ENCODE measurements at places on chromosomes 7 and 10. TPM values are rescaled to one million over a fixed set of nuclear protein-coding genes. Genes with fewer than 3 reads are reported as not detected.

Gene EMX2
- 9.0 TPM for polyA plus RNA-seq

- DNase-seq = peak; percentile 85
These were observed 349.7 kb upstream of the NRP1 start for GRCh38 chr10:33684211-33684611.

Gene RELN
- polyA plus RNA-seq = 2.1 TPM

DNA sequence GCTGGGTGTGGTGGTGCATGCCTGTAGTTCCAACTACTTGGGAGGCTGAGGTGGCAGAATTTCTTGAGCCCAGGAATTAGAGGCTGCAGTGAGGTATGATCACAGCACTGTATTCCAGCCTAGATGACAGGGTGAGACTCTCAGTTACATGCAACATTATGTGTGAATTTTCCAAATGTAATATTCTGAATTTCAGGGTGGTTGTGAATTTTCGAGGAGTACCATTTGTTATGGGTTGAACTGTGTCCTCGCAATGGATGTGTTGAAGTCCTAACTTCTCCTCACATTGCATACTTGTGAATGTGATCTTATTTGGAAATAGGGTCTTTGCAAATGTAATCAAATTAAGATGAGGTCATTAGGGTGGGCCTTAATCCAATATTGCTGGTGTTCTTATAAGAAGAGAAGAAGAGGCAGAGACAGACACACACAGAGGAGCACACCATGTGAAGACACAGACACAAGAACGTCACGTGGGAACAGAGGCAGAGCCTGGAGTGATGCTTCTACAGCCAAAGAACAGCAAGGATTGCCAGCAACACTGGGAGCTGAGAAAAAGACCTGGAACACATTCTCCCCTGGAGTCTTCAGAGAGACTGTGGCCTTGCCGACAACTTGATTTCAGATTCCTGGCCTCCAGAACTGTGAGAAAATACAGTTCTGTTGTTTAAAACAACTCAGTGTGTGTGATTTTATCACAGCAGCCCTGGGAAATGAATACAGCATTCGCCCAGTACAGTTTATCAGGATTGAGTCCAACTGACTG, 91.9 kb downstream of the ZNF783 start:
- DNase-seq = peak; percentile 15

DNA sequence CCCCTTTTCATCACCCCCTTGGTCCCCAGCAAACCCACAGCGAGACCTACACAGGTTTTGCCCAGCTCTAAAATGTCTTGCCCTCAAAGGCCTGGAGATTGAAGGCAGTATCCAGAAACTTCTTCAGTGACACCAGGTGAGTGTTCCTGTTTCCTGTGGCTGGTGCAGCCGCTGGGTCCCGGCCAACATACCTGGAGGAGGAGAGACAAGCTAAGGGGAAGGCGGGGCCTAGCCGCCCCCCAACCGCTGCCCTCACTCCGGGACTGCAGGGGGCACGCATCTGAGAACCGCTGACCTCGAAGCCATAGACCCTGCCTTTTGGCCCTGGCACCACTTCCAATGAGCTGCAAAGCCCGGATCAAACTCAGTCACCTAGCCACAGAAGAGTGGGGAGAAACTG, 27.0 kb downstream of the OGDHL start:
- no peak for DNase-seq

DNA sequence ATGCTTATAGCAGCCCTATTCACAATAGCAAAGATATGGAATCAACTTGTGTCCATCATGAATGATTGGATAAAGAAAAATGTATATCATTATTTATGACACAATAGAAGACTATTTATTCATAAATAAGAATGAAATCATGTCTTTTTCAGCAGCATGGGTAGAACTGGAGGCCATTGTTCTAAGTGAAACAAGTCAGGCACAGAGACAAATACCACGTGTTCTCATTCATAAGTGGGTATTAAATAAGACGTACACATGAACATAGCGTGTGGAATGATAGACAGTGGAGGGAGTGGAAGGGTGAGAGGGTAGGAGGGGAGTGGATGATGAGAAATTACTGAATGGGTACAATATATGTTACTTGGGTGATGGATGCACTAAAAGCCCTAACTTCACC, 762.4 kb downstream of the REEP3 start:
- DNase-seq = no peak

GRCh38 chr10:62011558-62011957, 110.1 kb downstream of the ARID5B start:
- no peak for DNase-seq

- no peak for DNase-seq
These were observed 50.2 kb upstream of the ZMIZ1 start for GRCh38 chr10:79018521-79019011.

GRCh38 chr7:104126411-104126841, 81.4 kb downstream of the ORC5 start:
- DNase-seq = no peak

DNA sequence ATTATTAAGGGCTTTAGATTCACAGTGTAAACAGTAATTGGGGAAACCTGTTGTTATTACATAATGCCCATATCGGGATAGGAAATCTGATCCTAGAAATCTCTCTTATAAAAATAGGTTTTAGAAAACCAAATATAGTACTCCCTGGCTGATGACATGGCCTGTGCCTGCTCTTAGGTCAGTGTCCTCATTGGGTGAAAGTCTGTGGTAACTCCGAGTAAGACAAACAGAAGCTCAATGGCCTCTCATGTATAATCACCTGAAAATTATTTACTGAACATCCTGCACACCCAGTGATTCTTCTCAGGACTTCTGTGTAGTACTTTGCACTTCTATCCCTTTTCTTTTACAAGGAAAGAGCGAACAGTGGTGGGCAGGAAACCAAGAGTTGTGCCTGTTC, 37.8 kb downstream of the SEM1 start:
- DNase-seq = no peak

Gene RBP3
- polyA plus RNA-seq = 0.12 TPM

DNA sequence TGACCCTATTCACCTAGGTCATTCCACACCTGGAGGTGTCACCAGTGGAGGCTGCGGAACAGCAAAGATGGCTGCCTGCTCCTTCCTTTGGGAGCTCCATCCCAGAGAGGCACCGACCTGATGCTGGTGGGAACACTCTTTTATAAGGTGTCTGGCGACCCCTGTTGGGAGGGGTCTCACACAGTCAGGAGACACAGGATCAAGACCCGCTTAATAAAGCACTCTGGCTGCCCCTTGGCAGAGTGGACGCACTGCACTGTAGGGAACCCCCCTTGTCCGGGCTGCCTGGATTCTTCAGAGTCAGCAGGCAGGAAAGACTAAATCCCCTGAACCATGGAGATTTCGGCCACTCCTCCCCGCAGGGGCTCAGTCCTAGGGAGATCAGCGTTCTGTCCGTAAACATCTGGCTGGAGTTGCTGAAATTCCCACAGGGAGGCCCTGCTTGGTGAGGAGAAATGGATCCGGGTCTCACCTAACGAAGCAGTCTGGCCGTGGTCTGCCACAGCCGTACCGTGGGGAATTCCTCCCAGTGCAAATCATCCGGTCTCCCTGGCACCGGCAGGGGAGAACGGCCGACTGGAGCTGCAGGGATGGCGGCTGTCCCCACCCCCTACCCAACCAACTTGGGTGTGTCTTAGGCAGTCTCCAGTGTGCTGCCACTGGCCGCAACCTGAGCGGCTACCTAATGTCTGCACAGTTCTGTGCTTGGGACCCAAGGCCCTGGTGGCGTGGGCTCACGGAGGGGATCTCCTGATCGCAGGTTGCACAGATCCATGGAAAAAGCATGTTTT, 66.1 kb downstream of the LSMEM1 start:
- DNase-seq = no peak

Gene TBL2
- 23.6 TPM for polyA plus RNA-seq

DNA sequence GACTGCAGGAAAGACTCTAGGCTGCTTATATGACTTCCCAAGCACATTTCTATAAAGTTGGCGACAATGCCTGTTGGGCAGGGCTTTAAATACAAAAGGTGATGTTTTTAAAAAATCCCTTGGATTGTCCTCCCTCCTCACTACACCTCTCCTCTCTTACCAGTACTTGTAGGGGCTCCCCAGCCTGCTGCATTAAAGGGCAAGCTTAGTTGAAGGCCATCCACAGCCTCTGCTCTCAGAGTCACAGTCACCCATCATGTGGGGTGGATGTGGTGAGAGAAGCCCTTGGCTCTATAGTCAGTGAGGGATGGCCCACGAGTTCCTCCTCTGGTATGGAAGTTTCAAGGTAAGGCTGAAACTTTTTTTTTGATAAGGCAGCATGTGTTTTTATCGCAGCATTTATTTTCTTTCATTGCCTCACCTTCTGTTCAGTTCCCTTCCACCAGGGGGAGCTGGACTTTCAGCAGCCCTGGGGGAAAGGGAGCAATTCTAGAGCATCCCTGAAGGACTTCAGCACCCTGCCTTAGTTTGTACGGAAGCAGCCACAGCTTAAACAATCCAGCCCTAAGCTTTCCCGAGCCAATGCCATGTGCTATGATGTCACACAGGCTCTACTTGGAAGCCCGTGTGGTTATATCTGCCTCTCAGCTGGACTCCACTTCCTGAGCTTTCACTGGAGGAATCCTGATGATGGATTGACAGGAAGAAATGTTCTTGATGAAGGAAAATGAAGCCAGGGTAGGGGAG, 131.9 kb downstream of the CALCR start:
- DNase-seq = no peak

DNA sequence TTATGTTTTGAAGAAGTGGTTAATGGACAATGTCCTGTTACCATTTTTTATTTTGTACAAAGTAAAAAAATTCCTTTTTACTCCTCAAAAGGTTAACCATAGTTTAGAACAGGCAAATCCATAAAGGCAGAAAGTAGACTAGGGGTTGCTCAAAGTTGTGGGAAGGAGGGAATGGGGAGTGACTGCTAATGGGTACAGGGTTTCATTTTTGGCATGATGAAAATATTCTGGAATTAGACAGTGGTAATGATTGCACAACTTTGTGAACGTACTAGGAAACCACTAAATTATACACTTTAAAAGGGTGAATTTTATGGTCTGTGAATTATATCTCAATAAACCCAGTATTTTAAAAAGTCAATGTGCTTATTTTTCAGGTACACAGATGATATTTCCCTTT, 35.4 kb upstream of the CDK14 start:
- no peak for DNase-seq

Gene PIP
- not detected for polyA plus RNA-seq

DNA sequence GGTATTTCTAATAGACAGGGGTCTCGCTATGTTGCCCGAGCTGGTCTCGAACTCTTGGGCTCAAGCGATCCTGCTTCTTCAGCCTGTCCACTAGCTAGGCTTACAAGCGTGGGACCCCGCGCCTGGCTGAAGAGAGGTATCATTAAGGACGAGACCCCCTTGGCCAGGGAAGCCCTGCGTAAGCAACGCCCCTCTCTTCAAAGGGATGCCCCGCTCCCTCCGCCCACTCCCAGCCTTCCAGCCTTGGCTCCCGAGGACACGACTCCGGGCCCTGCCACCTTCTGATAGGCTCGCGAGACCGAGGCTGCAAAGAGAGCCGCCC, 220 bp upstream of the ZKSCAN5 start:
- DNase-seq = no peak

- DNase-seq = peak; percentile 46
These were observed 431.2 kb upstream of the IGFBP3 start for GRCh38 chr7:46352004-46352954.

- DNase-seq = no peak
These were observed 78.8 kb downstream of the HIF1AN start for GRCh38 chr10:100614429-100615095.

GRCh38 chr10:80686734-80687475, 149.2 kb downstream of the SH2D4B start:
- DNase-seq = no peak

GRCh38 chr7:46710927-46711326, 789.9 kb upstream of the IGFBP3 start:
- DNase-seq = no peak

- peak; percentile 66 for DNase-seq
These were observed 137.3 kb downstream of the ELMO1 start for GRCh38 chr7:37311355-37311754.

DNA sequence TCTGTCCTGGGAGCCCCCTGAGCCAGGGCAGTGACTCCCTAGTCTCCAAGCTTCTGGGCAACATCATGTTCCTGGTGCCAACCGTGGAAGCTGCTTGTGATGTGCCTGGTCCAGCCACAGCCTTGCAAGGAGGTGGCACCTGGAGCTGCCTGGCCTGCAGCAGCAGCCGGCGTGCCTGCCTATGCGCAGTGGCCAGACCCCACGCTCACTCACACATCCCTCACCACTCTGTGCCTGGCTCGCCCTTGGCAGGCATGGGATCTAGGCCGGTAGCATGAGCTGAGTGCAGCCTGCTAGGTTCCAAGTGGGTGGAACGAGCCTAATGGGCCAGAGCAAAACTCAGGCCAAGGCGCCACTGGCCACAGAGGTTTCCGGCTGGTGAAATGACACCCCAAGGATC, 184.0 kb downstream of the ZNF438 start:
- no peak for DNase-seq

GRCh38 chr7:83085299-83085698, 77.4 kb downstream of the PCLO start:
- DNase-seq = no peak

- DNase-seq = no peak
These were observed 227.4 kb upstream of the PPP2R2D start for GRCh38 chr10:131673396-131673795.

- peak; percentile 38 for DNase-seq
These were observed 332.0 kb upstream of the FZD1 start for GRCh38 chr7:90931986-90932916.

DNA sequence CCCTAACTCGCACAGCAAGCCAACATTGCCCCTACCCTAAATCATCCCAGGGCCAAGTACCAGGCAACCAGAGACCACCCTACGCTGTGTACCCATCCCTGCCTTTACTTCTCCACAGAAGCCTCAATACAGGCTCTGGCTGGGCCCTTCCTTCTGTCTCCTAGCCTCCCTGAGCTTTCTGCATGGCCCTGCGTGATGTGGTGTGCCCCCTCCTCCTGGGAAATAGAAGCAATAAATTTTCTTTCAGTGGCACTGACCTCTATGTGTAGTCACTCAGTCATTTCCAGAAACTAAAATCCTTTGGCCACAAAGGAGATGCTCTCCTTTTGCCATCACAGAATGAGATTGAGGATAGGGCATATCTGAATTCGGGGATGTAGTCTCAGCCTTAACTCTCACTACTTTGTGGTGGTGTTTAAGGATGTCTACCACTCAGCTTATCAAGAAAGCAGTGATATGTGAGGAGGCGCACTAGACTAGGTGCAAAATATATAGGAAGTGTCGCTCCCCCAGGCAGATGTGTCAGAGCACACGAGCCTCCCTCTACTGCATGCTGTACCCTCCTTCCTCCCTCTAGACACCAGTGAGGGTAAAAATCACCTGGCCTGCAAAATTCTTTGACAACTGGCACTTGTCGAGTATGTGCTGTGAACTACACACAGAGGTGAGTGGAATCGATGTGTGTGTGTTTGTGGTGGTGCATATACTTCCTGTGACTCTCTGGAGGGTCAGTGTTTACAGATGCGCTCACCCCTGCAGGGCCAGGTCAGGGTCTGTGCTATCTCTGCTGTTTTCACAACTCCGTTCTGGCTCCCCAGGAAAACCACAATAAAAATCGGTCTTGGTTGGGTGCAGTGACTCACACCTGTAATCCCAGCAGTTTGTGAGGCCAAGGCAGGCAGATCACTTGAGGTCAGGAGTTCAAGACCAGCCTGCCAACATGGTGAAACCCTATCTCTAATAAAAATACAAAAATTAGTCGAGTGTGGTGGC, 825.9 kb upstream of the IGFBP3 start:
- DNase-seq = no peak
